Peyer's patch (tissue), 4 donors: ENCODE measurements at places on chromosomes 16 and 17.

DNA sequence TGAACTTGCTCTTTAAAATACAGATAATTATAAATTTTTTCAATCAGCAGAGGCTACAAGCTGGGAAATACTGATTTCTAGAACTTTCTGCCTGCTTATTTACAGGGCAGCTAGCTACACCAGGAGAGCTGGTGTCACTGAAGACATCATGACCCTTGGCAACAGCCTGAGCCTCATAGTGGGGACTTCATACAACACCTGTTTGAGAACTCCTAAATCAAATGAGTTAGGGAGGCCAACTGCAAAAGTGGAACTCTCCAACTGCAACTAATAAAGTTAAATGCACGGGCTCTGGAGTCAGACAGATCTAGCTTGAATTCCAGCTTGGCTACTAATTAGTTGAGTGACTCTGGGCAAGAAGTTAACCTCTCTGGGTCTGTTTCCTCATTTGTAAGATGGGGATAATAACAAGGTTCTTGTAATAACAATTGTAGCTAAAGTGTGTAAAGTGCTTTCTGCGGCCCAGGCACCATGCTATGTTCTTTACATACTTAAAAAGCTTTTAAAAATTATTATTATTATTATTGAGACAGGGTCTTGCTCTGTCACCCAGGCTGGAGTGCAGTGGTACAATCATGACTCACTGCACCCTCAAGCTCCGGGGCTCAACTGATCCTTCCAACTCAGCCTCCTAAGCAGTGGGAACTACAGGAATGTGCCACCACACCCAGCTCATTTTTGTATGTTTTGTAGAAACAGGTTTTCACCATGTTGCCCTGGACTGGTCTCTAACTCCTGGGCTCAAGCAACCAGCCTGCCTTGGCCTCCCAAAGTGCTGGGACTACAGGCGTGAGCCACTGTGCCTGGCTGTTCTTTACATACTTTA lies 33.4 kb downstream of the VAC14 start:
- no peak for DNase-seq

DNA sequence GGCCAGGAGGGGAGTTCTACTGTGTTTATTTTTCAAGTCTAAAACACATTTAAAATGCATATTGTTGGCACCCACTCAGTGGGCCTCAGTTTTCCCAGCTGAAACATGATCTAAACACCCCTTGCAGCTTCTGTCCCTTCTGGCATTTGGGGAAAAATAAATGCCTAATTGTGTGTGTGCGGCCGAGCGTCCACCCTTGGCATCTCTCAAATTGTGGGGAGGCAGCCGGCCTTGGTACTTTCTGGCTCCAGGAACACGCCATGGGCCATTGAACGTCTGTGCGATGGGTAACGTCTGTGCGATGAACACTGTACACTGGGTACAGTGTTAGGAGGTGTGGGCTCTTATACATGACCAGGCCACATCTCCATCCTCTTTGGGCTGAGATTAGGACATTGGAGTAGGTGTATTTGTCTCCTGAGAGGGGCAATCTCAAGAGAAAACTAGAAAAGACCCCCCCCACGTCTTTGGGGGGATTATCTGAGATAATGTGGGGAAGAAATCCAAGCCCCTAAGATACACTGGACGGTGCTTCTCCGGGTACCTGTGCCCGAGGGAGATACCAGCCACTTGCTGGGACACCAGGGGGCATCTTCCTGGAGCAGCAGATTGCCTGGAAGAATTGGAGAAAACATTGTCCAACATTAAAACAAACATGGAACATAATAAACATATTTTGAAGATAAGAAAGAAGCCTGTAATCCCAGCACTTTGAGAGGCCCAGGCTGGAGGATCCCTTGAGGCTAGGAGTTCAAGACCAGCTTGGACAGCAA lies 54.9 kb downstream of the RAB11FIP4 start:
- no peak for DNase-seq

- no peak for DNase-seq
These were observed 239.7 kb upstream of the ERCC4 start for GRCh38 chr16:13680021-13680889.

DNA sequence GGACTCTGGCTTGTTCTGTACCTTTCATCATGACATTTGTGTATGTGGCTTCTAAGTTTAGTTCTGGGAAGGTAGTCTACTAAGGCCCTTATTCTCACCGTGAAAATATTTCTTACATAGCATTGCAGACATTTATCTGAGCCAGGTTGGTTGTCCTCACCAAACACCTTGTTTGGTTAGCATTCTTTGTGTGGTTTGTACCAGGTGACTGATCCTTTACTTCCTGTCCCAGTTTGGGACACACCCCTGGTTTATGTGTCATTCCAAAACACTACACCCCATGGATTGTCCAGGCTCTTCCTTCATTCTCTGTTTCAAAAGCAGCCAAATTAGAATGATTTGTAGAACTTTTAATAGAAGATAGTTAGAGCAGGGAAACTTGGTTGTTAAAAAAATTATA lies 23.2 kb upstream of the DUSP14 start:
- no peak for DNase-seq

- DNase-seq: no peak
These were observed 13.5 kb downstream of the VAT1L start for GRCh38 chr16:77801817-77802216.

- DNase-seq: no peak
These were observed 61.4 kb upstream of the PIRT start for GRCh38 chr17:10899281-10899680.

DNA sequence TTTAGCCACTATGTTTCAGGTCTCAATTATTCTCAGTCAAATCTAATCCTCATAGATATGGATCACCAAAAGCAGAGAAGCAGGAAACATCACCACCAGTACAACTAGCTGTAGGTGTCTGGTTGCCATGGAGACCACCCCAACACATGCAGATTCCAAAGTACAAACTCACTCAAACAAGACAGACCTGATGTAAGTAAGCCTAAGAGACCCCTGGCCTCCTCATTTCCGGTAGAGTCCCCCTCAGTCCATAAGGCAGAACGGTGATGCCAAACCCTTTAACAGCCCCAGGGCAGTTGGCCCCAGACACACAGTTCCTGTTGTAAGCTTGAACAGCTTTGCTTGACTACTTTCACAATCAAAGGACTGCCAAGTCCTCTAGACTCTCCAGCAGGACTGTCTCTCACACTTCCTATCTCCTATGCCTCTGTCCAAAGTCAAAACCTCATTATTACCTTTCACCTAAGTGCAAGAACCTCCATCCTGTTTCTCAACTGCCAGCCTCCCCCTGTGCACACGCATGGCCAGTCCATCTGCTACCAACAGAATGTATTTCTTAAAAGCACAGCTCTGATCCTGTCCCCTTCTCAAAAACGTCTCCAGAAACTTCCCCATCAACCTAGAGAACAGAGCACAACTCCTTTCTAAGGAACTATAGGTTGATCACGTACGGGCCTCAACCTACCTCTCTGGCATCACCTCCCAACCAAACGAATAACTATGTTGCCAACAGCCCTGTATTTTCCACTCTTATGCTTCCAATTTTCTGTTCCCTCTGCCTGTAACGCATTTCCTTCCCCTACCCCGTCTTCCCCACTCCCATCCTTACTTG lies 23.9 kb downstream of the SLC39A11 start:
- no peak for DNase-seq

DNA sequence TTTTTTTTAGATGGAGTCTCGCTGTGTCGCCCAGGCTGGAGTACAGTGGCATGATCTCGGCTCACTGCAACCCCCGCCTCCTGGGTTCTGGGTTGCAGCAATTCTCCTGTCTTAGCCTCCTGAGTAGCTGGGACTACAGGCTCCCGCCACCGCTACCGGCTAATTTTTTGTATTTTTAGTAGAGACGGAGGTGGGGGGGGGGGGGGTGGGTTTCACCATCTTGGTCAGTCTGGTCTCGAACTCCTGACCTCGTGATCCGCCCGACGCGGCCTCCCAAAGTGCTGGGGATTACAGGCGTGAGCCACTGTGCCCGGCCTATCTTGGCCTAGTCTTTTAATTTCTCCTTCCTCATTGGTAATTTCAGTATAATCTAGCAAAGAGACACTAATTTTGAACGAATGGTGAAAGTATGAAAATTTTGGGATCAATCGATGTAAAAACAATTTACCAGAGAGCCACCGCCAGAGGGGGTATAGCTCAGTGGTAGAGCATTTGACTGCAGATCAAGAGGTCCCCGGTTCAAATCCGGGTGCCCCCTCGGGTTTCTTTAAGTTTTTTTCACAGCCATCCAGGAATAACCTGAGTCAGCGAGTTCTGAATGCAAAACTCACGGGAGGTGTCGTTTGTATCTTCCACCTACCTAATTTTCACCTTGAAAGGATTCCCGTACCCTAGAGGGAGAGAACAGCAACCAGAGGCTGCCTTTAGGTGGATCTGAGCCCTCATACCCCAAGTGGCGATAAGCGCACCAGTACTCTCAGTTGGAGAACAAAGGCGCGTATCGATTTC lies 2.5 kb upstream of the LASP1 start:
- DNase-seq: peak; percentile 52

DNA sequence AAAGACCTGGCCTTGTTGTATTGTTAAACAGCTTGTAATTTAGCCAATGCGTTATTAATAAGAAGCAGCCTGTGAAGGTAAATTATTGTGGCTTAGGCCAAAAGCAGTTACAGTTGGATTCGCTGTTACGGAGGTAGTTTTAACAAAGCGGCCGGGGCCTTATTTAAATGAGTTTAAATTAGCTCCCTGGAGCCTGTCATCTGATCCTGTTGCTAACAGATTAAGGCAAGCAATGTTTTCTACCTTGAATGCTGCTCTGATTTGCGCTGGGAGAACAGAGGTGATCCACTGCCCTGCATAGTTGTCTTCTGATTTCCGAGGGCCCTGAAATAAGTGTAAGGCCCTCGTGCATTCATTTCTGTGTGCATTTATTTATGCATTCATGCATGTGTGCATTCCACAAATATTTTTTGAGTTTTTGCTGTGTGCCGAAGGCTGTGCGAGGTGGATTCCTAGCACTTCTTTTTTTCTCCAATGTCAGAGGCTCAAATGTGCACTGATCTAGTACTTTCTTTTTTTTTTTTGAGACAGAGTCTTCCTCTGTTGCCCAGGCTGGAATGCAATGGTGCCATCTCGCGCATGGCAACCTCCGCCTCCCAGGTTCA lies 10.9 kb downstream of the SEC14L5 start:
- no peak for DNase-seq
